ENCODE measurements at places on chromosomes 16 and 17.

- DNase-seq: no peak
Measured at GRCh38 chr17:83131401-83132011, 52.1 kb downstream of the METRNL start.

DNA sequence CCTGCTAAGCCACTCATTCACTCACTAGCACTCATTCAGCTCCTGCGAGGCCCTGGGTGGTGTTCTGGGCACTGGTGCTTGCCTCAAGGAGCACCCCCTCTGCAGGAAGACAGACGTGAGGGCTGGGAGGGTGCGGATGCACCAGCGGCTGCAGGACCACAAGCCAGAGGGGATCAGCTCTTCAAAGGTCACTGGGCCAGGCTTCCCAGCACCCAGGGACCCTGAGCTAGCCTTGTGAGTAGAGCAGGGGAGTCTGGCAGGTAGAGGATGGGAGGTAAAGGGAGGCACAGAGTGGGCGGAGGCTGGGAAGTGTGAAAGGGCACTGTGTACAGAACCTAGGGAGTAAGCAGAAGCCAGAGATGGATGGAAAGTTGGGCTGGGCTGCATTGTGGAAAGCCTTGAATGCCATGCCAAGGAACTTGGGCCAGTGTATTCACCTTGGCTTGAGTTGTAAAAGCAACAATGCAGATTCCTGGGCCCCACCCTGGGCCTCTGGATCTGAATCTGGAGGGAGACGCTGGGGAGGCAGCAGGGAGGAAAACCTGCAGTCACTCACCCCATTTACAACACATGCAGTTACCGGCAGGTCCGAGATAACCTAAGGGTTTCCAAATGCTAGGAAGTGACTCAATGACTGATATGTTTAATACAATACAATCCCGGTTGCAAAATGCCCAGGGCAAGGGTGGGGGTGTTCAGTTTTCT is 1.7 kb downstream of the IL4R start:
- DNase-seq: no peak

DNA sequence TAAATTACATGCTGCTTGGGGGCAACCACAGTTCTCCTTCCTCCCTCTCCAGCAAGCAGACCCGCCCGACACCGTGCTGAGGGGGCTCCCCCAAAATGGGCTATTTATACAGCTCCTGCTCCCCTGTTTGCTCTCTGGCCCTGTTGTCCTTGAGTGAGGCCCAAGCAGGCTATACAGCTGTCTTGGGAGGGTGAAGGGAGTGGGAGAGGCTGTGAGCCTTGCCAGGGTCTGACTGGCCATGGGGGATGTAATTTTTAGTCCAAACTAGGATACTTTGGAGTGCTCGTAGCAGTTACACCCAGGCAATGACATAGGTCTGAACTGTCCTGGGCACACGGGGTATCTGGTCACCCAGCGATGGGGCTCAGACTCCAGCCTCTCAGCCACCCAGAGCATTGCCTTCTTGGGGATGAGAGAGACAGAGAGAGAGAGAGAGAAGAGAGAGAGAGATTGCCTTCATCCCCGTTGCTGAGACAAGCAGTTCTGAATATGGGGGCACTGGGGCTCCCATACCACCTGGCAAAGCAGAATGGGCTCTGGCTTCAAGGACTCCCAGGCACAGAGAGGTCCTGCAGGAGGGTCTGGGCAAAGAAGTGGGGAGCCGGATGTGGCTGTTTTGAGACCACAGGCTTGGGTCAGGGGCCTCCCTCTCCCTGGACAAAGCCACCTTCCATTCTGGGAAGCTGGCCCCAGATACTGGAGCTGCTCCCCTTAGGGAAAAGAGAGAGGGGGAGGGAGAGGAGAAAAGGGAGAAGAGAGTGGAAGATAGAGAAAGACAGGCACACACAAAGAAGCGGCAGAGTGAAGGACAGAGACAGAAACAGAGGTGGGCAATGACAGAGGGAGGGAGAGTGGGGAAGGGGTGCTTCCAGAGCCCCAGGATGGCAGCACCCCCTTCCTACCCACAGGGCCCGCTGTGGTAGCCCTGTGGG is 10.7 kb upstream of the TMEM92 start:
- no peak for DNase-seq

- no peak for DNase-seq
Measured at GRCh38 chr17:80913928-80914821, 77.5 kb upstream of the CHMP6 start.

GRCh38 chr17:80028030-80028429 is 7.6 kb downstream of the TBC1D16 start:
- no peak for DNase-seq

DNA sequence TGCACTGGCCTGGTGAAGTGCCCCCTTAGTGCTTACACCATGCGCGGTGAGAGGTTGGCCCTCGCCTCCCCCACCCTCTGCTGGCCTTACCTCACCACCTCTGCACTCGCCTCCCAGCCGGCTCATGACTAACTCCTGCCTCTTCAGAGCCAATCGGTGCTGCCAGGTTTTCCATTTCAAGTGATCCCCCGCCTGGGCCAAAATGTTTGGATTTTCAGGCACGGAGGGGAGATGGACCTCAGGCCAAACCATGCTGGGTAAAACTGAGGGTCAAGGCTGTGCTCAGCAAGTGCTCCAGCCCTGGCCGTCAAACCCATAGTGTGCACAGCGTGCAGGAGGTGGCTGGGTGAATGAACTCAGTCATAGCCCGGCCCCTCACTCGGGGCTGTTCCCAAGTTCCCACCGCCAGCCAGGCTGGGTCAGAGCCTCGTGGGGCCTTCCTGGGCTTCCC is 175.4 kb downstream of the SEC14L1 start:
- DNase-seq: no peak

DNA sequence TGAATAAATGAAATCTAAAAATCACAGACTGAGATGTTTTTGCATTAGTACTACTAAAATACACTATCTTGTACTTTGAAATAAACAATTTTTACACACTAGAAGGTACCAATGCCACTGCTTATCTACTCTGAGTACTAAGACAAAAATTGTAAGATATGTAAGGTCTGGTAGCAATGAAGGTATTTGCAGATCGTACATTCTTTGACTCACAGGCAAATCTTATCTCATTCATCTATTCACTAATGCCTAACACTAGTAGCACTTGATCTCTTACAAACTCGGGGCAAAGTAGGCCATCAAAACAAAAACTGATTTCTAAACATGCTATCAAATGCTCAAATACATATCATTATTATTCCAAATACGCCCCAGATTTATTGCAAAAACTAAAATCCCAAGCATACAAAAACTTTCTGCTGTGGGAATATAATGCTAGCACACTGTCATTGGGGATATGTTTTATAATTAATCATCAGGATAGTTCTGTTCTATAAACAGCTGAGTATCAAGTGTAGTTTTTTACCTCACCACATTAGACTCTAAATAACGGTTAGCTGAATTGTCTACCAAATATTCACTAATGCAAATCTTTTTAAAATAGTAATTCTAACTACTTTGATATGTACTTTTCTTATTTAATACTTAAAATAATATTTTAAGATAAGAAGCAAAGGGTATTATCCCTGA is 68.0 kb downstream of the MED13 start:
- no peak for DNase-seq

DNA sequence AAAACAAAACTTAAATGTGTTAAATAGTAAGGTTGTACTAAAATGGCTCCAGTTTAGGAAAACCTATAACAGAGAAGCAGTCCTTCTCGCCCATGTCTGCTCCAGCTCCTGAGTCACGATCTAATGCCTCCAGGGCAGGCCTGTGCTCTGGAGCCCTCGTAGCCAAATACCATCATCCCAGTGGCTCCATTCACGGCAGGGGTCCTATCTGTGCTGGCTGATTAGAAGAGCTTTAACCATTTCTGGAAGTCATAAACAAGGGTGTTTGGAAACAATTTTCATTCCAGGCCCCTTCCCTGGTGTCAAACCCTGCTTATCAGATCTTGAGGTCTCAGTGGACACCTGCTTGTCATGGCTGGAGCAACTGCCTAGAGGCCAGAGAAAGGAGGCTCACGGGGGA is 336.9 kb downstream of the SOX9 start:
- DNase-seq: no peak

DNA sequence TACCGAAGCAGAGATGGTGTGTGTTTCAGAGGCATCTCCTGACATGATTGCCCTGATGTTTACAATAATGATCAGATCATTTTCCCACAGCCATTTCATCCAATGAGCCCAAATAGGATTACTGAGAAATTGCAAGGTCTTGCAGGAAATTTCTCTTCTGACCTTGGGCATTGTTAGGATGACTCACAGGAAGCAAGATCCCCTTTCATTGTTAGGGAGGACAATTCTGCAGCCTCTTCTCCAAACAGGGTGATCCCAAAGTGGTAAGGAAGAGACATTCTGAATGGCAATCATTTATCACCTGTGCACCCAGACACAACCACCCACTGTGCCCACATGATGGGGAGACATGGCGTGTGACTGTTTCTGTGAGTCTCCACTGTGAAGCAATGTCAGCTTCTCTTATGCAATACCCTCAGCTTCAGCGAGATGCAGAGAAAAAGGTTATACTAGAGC is 306.7 kb upstream of the XYLT1 start:
- no peak for DNase-seq

DNA sequence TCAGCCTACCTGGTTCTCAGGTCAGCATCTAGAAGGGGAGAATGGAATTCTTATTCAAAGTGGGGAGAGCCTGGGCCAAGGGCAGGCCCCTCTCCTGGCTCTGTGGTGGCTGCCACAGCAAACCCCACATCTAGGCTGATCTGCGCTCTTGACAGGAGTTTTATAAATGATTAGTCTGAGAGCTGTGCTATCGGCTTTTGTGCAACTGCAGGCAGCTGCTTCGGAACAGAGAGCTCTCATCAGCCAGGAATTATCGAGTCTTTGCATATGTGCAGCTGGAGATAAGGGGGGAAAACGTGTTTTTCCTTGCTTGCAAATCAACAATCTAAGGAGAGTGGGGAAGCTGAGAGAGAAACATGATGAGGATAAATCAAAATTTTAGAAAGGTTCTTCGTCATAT is 91.7 kb downstream of the HS3ST3A1 start:
- DNase-seq: no peak

GRCh38 chr17:64117981-64118979 is 11.7 kb downstream of the ERN1 start:
- no peak for DNase-seq

DNA sequence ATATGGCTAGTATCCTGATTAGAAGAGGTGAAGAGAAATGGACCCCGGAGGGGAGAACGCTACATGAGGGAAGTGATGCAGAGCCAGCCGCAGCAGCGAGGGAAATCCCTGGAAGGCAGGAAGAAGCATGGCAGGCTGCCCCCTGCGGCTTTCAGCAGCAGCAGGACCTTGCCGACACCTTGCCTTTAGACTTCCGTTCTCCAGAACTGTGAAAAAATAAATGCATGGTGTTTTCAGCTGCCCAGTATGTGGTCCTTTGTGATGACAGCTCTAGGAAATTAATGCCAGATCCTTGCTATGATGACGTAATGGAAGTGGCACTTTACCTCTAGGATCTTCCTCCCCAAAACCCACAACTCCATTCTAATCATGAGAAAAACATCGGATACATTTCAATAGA is 9.7 kb upstream of the ZFP1 start:
- DNase-seq: no peak

GRCh38 chr16:78884204-78884603 is 716.3 kb downstream of the MAF start:
- DNase-seq: no peak

GRCh38 chr17:61130330-61130729 is 269.3 kb upstream of the TBX2 start:
- no peak for DNase-seq

- no peak for DNase-seq
Measured at GRCh38 chr17:34451313-34451712, 88.3 kb upstream of the CCL1 start.

GRCh38 chr16:75246504-75247205 is 4.8 kb downstream of the BCAR1 start:
- DNase-seq: no peak

GRCh38 chr16:12429756-12430155 is 373.9 kb downstream of the CPPED1 start:
- no peak for DNase-seq

DNA sequence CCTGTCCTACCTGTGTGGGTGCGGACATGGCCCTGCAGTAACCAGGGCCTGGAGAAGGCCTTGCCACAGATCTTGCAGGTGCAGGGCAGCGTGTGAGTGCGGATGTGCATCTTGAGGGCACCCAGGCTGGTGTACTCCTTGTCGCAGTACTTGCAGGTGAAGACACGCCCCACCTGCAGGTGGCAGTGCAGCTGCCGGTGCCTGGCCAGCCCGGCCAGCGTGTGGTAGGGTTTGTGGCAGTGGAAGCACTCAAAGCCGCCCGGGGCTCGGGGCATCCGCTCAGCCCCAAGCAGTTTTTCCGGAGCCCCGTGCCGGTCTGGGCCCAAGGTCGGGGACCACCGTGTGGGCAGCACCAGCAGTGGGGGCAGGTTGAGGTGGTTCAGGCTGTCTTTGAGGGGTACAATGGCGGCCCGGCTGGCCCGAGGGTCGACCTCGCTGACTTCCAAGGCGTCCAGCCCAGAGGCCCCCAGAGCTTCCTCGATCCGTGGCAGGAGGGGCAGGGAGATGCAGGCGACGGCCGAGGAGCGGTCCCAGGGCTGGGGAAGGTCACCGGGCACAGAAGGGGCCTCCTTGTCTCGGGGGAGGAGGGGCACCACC is 5.1 kb downstream of the SNAI3 start:
- DNase-seq: no peak

GRCh38 chr16:51532551-51532950 is 381.5 kb upstream of the SALL1 start:
- DNase-seq: no peak

DNA sequence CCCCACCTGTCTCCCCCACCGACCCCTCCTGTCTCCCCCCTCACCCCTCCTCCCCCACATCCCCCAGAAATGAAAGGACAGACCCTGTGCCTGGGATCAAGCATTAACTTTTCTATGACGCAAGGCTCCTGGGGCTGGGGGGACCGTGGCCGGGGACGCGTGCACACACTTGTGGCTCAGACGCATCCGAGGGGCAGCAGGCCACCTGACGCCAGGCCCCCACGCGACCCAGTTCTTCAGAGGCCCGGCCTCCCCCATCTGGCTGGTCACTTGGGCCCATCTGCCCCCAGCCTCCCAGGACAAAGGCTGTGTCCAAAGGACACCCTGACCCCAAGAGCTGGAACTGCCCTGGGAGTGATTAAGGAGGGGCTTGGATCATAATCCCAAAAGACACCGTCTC is 14.0 kb upstream of the PVALEF start:
- DNase-seq: no peak

DNA sequence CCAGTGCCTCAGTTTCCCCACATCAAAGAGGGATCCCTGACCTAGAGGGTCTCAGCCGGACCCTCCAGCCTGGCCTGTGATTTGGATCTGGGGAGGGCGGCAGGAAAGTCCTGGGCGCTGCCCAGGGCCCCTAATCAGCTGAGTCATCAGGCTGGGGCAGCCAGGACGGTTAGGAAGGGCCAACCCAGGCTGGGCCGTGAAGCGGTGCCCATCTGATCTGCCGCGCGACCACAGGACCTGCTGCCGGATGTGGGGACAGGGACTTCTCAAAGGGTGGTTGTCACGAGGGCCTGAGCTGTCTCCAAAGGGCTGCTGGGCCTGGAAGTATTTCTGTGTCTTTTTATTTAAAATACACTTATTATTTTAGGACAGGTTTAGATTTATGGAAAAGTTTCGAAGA is 4.4 kb downstream of the TPSAB1 start:
- no peak for DNase-seq
